ENCODE measurements at places on chromosomes 16 and 17. TPM values are rescaled to one million over a fixed set of nuclear protein-coding genes. Genes with fewer than 3 reads are reported as not detected.

GRCh38 chr16:67017421-67017750 lies 11.6 kb upstream of the CBFB start:
- no peak for DNase-seq

- DNase-seq: no peak
Measured at GRCh38 chr17:41782142-41782541, 4.4 kb downstream of the JUP start.

DNA sequence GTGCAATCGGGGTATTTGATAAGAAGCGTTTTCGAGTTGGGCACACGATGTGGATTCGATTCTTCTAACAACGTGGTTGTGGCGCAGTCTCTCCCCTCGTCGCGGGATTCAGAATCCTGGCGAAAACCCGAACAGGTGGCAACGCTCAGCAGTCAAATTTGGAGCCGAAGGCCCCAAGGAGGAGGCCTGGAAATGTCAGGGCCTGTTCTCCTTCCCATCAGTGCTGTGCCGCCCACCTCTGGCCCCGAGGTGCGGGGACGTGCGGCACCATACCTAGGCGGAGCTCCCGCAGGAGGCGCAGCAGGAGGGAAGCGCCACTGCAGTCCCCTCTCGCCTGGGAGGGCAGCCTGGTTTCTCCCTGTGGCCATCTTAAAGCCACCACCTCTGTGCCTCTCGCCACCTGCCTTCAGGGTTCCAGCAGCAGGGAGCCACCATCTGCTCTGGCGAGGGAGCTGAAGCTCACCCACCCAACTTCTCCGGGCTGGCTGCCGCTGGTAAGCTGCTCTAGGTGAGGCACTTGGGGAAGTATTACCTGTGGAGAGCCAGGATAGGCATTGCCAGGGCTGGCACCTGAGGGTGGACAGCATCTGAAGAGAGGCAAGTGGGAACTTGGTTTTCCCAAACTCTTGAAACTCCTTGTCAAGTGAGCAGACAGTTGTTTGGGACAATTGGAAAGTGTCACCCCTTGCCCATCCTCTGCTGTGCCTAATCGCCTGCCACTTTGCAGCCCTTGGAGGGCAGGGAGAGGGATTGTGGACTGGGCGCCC lies 2.6 kb upstream of the AATF start:
- no peak for DNase-seq

DNA sequence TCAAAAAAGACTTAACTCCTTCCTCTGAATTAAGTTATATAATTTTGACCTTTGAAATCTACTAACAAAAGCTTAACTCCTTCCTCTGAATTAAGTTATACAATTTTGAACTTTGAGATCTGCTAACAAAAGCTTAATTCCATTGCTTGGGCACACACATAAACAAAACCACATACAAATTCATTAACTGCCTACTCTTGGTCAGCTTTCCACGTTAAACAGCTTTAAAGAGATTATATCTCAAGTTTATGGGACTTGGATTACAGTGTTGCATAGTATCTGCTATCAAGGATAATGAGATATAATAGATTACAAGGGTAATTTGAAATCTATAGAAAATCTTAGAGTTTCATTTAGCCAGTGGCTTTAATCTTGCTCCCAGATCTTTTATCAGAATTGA lies 23.5 kb downstream of the COX10 start:
- no peak for DNase-seq

DNA sequence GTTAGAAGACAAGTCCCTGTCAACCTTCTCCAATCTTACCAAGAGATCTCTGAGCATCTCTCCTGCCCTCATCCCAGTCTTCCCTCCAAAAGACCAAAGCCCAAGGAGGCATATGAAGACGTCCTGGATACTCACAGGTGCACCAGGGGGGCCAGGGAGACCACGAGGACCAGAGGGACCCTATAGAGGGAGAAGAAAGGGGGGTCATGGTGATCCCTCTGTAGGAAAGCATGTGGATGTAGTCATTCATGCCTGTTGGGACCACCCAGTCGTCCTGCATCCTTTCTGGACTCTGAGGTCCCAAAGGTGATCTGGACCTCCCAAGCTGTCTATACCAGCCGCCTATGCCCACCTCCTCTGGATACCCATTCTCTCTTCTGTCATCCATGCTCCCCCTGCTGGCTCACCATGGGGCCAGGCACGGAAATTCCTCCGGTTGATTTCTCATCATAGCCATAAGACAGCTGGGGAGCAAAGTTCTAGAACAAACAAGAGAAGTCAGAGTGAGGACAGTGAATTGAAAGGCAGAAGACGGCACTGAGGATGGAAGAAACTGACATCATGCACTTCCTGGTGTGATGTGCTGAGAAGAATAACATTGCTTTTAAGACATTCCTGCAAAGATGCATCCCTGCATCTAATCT lies 3.3 kb downstream of the COL1A1 start:
- DNase-seq: peak; percentile 56

- peak; percentile 97 for DNase-seq
Measured at GRCh38 chr17:57946798-57947358, 8.3 kb downstream of the CUEDC1 start.

DNA sequence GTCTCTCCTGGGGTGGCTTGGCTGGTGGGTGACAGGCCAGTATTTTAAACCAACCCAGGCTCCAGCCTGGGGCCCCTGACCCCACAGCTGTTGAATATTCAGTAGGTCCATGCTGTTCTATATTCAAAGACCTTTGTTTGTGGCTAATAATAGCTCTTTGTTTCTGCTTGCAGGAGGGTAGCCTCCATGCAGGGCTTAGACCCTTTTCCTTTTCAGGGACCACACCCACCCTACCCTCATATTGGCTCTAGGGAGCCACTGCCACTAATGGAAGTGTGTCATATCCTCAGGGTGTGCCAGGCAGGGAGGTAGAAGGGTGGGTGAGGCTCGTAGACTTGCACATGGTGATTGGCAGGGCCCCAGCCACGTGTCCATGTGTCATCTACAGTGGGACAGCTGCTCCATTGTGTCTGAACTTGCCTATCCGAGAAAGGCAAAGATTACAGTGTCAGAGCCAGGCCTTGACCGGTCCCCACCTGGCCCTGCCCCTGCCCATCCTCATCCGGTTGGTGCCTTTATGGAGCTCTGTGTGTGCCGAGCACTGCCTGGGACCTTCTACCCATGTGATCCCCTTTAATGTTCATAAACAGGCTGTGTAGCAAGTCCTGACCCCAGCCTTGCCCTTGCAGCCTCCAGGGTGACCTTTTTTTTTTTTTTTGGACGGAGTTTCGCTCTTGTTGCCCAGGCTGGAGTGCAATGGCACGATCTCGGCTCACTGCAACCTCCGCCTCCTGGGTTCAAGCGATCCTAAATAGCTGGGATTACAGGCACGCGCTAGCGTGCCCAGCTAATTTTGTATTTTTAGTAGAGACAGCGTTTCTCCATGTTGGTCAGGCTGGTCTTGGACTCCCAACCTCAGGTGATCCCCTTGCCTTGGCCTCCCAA lies 22.1 kb downstream of the TMC7 start:
- DNase-seq: no peak

The RNF222 gene
- polyA plus RNA-seq: not detected

The CSF3 gene
- polyA plus RNA-seq: not detected

The ESRP2 gene
- not detected for polyA plus RNA-seq

The MT1F gene
- 13.6 TPM for polyA plus RNA-seq

The TPSD1 gene
- not detected for polyA plus RNA-seq

The ARHGDIG gene
- not detected for polyA plus RNA-seq

The UBE2G1 gene
- polyA plus RNA-seq: 29.3 TPM
